ENCODE measurements at places on chromosomes 4 and X.

DNA sequence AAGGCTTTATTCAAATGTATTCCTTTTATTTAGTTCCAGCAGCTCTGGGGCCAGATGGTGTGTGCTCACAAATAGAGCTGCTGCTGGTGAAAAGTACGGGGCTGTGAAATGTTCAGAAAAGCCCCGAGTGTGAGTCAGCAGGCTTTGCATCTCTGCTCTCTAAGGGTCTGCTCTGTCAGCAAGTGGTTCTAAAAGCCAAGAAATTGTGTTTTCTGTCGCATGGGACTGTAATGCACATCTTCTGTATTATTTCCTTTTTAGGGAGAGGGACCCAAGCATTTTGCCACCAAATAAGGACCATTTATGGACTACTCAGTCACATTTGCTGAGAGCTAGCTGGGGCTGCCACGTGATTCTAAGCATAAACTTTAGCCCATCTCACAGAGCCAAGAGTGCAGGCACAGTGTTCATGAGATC lies 82.9 kb upstream of the NHS start:
- peak; percentile 4 for DNase-seq

DNA sequence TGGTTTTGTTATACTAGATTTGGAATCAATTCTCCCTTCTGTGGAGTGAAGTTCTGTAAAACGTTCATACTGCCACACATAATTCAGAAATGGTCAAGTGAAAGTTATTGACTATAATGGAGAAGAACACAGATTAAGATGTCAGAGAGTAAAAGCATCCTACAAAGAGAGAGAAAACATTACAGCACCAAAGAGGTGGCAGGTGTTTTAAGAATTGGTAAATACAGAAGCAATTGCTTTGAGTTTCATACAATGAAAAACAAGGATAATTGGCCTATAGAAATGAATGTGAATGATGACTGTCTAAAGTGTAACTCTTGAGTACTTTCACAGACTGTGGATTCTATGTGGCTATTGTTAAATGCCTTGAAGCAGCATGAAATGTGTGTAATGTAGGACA lies 435.6 kb upstream of the SMIM31 start:
- DNase-seq = no peak

DNA sequence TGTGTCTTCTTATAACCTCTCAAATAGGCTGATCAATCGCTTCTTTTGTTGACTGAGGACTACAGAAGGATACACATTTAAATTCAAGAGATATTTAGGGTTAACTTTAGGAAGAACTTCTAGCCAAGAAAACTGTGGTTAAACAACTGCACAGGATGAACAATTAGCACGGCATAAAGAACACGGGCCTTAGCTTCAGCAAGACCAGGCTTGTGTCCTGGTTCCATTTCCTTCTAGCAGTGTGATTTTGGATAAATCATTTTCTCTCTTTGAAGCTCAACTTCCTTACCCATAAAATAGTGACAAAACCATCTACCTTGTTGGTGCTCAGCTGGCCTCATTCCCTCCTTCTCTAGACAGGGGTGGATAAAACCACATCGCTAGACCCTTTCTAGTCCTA lies 117.6 kb downstream of the TSPAN5 start:
- DNase-seq = no peak

GRCh38 chr4:20754036-20754435 lies 53.8 kb downstream of the PACRGL start:
- DNase-seq = no peak

DNA sequence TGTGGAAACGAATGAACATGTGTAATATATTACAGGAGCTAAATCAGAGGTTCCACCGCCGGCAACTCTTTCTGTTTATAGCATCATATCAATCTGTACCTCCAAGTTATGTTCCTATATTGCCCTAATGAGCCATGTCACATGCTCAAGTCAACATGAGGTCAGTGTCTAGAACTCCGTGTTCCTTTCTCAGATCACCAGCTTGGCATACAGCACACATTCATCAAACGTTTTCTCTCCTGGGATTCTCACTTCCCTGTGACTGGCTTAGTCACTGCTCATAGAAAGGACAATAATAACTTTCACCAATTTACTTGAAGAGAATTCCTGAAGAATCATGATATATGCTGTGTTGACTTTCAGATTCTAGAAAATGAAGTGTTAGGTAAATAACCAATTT lies 532.0 kb upstream of the SPANXN1 start:
- no peak for DNase-seq

DNA sequence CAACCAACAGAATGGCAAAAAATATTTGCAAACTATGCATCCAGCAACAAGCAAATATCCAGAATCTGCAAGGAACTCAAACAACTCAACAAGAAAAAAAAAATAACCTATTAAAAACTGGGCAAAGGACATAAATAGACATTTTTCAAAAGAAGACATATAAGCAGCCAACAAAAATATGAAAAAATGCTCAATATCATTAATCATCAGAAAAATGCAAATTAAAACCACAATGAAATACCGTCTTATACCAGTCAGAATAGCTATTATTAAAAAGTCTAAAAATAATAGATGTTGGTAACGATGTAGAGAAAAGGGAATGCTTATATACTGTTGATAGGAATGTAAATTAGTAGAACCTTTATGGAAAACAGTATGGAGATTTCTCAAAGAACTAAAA lies 53.4 kb downstream of the WDR19 start:
- no peak for DNase-seq

DNA sequence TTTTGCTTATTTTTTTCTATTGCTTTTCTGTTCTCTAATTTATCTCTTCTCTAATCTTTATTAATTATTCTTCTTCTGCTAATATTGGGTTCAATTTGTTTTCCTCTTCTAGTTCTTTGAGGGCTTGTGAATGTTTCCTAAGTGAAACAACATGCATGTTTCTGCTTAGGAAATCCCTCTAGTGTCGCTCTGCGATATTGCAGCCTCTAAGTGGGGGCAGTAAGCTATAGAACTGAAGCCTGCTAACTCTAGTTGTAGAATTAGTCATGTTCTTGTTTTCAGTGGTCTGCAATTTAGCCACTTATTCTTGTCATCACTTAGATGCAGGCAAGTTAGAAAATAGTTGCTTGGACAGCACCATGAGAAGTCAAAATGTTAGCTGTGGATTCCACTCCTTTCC lies 222.6 kb downstream of the SPIN4 start:
- DNase-seq = no peak
